NCI-H1417 (cell line): ENCODE measurements at places on chromosomes 4 and X.

- DNase-seq: no peak
These were observed 173.0 kb upstream of the HAND2 start for GRCh38 chr4:173703021-173703420.

DNA sequence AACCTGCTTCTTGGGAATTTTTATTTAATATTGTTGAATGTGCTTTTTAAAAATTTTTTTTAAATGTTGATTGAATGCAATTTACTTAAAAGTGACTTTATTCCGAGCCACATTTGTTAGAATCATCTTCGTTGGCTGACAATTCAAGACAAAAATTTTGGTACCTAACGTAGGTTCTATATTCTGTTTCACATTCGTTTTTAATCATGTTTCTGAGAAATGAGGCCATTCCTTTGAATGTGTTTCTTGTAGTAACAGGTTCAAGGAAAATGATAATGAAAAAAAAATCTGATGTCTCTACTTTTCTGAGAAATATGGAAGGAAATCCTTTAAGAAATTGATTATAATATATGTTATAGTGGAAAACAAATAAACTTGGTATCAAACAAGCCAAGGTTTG lies 92.3 kb upstream of the DCLK2 start:
- DNase-seq: no peak

GRCh38 chr4:141124224-141124623 lies 9.0 kb downstream of the RNF150 start:
- DNase-seq: no peak

- DNase-seq: no peak
These were observed 6.7 kb downstream of the SMAD1 start for GRCh38 chr4:145488310-145488709.
